ENCODE measurements at places on chromosomes 2 and 18.

- DNase-seq = no peak
Observed at GRCh38 chr2:84459944-84460429, 907 bp upstream of the SUCLG1 start.

DNA sequence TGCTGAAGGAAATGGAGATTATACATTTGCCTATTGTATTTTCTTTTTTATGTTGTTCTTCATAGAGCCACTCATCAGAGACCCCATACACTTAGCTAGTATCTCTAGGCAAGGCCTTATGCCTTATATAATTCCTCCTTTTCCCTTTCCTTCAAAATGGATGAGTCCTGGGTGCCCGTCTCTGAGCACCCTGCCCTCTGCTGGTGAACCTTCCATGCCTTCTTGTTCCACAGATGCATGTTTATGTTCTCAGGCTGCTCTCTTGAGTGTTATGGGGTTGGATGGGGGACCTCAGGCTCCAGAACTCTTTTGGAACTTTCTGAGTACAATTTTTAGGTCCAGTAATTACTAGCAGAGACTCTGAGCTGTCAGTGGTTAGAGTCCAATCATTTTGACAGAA, 368.6 kb upstream of the SPRED2 start:
- DNase-seq = no peak

DNA sequence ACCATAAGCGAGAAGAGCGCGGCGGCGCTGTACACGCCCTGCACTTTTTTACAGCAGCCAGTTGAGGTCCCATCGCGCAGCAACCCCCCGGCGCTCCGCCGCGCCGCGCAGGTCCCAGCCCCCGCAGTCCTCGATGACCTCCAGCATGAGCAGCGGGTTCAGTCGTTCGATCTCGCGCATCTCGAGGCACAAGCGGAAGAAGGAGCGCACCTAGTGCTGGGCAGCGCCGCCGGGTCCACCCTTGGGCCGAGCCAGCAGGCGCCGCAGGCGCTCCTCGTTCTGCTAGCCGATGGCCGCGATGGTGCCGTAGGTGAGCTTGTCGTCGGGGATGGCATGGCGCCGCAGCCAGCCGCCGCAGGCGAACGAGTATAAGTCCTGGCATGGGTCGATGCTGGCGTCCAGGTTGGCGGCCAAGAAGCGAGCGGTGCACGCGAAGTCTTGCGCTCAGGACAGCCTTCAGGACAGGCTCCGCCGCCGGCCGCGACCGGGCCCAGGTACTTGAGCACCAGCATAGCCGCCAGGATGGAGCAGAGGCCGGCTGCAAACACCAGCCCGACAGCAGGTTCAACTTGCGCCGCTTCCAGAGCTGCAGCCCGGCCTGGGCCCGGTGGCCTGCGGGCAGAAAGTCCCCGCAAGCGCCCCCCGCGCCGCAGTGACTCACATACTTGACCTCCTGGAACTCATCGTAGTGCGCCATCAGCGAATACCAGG, 8.3 kb downstream of the ALPP start:
- DNase-seq = no peak

GRCh38 chr2:30122362-30122761, 24.4 kb upstream of the YPEL5 start:
- no peak for DNase-seq

DNA sequence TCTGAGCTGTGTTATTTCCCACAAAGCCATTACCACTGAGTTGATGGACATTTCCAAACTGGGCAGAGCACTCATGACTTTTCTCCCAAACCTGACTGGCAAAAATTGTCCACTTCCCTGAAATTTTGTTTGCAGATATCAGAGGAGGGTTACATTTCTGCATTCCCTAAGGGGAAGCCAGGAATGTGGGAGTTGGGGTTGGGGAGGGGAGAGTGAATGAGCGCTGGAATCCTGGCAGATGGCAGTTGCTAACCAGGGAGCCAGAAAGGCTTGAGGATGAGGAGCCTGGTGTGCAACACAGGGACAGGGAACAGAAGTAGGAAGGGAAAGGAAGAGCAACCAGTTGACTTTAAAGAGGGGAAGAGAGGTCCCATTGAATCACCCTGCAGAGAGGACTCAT, 14.0 kb upstream of the CCNYL1 start:
- DNase-seq = no peak

DNA sequence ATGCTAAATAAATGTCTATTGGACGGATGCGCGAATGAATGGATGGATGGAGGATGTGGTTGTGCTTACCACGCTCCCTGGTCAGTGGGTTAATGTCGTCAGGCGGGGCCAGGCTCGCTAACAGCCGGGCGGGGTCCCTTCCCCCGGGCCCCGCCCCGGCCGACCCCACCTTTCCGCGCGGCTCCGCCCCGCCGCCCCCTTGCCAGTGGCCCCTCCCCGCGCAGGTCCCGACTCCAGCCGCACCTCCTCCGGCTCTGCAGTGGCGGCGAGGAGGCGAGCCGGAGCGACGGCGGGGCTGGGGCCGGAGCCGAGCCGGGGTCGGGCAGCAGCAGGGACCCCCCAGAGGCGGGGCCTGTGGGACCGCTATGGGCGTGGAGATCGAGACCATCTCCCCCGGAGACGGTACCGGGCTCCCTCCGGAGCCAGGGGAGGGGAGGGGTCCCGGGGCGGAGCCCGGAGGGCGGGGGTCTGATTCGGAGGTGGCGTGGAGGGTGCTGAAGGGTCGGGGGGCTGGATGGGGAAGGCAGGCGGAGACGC, at the start of gene FKBP1B:
Gene FKBP1B (plus strand): TSS at position 257 of the 537 bp plus-strand sequence. CDS start 109 bp downstream, at position 366.
- DNase-seq = peak; percentile 49

- no peak for DNase-seq
Observed at GRCh38 chr2:225773148-225773547, 373.6 kb downstream of the NYAP2 start.

GRCh38 chr2:108111936-108112335, 125.6 kb downstream of the SLC5A7 start:
- no peak for DNase-seq

DNA sequence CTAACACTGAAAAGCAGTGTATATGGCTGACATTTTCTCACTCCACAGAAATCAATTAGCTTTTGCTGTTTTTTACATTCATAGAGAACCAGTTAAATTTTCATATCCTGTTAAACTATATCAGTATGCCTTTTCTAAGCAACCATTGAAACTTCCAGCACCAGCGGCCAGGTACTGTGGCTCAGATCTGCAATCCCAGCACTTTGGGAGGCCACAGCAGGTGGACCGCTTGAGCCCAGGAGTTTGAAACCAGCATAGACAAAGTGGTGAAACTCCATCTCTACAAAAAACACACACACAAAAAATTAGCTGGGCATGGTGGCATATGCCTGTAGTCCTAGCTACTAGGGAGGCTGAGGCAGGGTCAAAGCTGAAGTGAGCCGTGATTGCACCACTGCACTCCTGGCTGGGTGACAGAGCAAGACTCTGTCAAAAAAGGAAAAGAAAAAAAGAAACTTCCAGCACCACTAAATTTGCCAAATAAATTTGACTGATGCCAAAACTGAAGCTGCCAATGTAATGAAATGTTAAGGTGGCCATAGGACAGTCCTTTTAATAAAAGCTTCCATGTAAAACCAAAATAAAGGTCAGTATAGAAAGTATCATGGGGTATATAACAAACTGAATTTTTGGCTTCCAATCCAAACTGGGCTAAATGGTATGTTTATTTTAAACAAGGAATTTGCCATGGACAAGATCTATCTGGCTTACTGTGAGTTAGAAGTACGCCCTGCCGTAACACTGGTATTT, 3.5 kb downstream of the SFT2D3 start:
- no peak for DNase-seq

- DNase-seq = no peak
Observed at GRCh38 chr18:6661692-6662415, 67.7 kb upstream of the ARHGAP28 start.

GRCh38 chr18:62399781-62400308, 74.7 kb downstream of the TNFRSF11A start:
- DNase-seq = no peak

DNA sequence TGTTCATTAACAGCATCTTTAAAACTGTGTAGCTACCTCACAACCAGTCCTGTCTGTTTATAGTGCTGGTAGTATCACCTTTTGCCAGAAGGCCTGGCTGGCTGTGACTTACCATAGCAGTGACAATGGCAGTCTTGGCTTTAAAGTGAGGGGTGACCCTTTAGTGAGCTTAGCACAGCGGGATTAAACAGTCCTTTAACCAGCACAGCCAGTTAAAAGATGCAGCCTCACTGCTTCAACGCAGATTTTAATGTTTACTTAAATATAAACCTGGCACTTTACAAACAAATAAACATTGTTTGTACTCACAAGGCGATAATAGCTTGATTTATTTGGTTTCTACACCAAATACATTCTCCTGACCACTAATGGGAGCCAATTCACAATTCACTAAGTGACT, 7.0 kb downstream of the RRM2 start:
- DNase-seq = no peak

- no peak for DNase-seq
Observed at GRCh38 chr2:181235683-181236459, 221.3 kb upstream of the ITGA4 start.

- no peak for DNase-seq
Observed at GRCh38 chr2:29724282-29724681, 197.1 kb downstream of the ALK start.

GRCh38 chr2:59032499-59032898, 791.4 kb upstream of the FANCL start:
- no peak for DNase-seq

- DNase-seq = no peak
Observed at GRCh38 chr2:127102521-127103242, 4.3 kb downstream of the BIN1 start.
